ENCODE measurements at places on chromosomes 16 and 17.
A peak's percentile ranks its signal among the peaks of the same experiment; 100 is the strongest.

GRCh38 chr17:36657763-36658490 lies 56.5 kb downstream of the MRM1 start:
- DNase-seq, result no peak

- DNase-seq, result no peak
Measured at GRCh38 chr17:66040402-66040801, 151.5 kb downstream of the CEP112 start.

DNA sequence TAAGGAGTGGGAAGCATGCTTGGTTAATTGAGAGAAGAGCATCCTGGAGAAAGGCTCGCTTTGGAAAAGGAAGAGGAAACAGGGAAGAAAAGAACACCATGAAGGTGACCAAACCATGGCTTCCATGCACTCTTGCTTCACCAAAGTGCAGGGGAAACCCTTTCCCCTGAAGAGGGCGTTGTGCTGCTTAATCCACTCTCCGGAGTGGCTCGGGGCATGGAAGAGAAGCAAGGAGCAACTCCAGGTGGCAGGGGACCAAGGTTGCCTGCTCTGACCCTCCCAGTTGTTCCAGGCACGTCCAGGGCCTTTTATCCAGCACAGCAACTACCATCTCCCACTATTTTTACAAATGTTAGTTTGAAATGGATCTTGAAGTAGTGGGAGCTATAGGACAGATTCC lies 108.1 kb downstream of the STX8 start:
- DNase-seq, result no peak

GRCh38 chr16:86616906-86617305 lies 38.6 kb downstream of the FOXL1 start:
- no peak for DNase-seq

DNA sequence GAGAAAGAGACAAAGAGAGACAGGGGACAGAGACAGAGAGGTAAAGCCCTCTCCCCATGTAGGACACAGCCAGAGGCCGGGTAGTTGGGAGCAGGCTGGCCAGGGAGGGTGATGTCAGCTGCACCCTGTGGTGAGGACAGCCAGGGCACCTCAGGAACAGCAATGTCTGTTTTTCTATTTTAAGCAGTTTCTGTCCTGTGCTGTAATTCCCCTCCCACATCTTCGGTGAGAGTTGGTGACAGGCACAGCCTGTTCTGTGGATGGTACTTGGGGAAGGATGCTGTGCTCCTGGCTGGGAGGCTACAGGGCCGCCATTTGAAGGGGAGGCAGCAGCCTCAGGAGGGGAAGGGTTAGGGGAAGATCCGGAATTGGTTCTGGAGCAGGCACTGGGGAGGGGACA lies 163.5 kb downstream of the SDK2 start:
- no peak for DNase-seq

- peak; percentile 92 for DNase-seq
Measured at GRCh38 chr16:29807426-29808218, 1.3 kb downstream of the MAZ start.
